ENCODE measurements at places on chromosomes 2 and 18.

DNA sequence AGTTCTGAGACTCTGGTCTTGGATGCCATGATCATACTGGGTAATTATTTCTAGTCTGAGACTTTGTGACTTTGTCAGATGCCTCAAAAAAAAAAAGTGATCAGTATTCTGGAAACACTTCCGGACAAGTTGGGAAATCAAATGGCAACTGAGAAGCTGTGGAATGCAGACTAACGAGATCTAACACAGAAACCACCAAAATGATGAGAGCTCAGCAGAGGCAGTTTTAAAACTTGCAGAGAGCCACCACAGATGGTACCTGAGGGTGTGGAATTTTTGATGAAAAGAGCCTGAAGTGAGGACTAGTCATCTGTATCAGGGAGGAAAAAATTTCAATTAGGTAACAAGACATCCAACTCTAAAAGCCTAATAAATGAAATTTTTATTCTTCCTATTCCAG, 5.5 kb upstream of the GPR75 start:
- no peak for DNase-seq

- DNase-seq = no peak
These were observed 26.6 kb upstream of the CATIP start for GRCh38 chr2:218329826-218330593.

DNA sequence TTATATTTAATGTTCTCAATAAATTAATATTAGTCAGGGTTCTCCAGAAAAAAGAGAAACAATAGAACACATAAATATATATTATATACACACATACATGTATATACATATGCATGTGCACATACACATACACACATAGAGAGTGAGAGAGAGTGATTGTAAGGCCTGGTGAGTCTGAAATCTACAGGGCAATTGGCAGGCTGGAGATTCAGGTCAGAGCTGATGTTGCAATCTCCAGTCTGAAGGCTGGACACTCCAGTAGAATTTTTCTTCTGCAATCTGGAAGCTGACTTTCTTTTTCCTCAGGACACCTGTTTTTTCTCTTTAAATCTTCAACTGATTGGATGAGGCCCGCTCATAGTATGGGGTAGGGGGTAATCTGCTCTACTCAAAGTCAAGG, 3.2 kb downstream of the TMEM182 start:
- DNase-seq = no peak

GRCh38 chr2:53740170-53740569, 27.4 kb upstream of the CHAC2 start:
- no peak for DNase-seq

DNA sequence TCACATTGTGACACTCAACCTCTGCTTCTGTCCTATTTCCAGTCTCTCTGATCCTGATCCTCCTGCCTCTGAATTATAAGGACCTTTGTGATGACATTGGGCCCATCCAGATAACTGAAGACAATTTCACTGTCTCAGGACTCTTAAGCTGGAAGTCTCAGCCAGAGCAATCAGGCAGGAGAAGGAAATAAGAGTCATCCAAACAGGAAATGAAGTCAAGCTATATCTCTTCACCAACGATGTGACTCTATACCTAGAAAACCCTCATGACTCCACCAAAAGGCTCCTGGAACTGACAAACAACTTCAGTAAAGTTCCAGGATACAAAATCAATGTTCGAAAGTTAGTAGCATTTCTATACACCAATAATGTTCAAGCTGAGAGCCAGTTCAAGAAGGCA, 29.3 kb upstream of the TWIST2 start:
- no peak for DNase-seq

DNA sequence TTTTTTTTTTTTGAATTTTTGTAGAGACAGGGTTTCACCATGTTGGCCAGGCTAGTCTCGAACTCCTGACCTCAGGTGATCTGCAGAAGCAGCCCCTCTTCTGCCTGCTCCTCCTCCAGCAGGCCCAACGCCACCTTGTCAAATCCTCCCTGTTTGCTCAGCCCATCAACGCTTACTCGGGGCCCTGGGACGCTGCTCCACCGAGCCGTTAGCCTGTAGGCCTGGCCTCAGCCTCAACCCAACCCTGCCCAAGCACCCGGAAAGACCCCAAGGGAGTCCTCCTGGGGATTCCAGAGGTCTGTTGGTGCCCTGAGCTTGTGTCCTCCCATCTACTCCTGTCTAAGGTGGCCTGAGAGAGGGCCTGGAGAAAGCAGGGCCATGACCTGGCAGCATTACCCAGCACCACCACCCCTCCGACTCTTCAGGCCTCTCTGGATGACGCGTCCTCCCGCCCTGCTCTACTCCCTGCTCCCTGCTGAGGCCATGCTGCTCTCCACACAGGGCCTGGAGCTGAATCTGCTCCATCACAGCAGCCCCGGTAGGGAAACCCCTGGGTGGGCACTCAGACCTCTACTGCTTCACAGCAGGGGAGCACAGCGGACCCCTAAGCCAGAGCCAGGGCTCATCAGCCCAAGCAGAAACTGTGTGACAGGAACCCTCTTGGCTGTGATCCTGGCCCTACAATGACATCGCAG, 3.2 kb downstream of the STK25 start:
- no peak for DNase-seq
